AG09309 (cell line): ENCODE measurements at places on chromosomes 12 and 14.

DNA sequence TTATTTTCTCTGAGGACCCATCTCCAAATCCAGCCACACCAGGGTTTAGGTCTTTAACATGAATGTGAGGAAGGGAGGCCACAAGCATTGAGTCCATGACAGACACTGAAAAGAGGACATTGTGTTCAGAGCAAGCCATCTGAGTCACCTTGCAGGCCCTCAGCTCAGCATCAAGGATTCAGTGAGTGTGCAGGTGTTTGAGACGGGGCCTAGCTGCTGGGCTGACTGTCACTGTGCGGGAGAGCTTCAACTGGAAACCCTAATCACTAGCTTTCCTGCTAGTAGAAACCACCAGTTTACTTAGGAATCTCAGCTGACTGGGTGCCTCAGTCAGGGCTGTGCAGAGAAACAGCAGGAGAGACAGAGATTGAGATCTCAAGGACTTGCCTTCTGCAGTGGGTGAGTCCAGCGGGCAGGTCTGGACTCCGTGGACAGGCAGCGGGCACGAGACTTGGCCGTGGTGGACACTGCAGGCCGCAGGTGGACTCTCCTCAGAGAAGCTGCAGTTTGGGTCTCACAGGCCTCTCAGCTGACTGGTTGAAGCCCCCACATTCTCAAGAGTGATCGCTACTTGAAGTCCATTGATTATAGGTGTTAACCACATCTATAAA, 86.1 kb upstream of the DYNC1H1 start:
- DNase-seq = no peak

DNA sequence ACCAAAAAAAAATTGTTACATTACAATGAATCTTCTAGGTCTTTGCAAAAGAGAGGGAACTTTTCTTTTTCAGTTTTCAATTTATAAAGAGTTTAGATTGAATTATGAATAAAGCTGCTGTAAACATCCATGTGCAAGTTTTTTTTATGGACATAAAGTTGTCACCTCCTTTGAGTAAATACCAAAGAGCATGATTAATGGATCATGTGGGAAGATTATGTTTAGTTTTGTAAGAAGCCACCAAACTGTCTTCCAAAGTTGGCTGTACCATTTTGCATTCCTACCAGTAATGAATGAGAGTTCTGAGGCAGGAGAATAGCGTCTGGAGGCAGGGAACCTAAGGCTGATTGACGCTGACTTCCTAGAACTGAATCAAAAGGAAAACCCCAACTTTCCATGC, 30.2 kb downstream of the LEMD3 start:
- DNase-seq = no peak

- no peak for DNase-seq
Measured at GRCh38 chr14:95531969-95532368, 2.9 kb upstream of the GLRX5 start.

- no peak for DNase-seq
Measured at GRCh38 chr14:44162197-44162596, 344.9 kb downstream of the FSCB start.

DNA sequence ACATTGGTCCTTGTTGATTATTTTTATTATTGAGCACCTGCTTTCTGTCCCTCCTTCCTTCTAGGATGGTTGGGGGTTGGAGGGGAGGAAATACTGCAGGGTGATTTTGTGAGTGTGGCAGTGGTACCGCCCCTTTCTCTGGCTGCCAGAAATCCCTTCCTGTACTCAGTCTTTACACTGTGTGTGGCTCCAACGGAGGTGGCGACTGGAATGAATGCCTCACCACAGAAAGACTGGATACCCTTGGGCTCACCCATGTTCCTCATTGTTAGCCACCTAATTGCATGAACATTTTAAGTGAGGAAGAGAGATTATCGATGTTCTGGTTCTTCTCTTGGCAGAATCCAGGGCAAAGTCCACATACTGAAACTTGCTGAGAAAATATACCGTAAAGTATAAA, 272.0 kb upstream of the E2F7 start:
- DNase-seq = no peak

DNA sequence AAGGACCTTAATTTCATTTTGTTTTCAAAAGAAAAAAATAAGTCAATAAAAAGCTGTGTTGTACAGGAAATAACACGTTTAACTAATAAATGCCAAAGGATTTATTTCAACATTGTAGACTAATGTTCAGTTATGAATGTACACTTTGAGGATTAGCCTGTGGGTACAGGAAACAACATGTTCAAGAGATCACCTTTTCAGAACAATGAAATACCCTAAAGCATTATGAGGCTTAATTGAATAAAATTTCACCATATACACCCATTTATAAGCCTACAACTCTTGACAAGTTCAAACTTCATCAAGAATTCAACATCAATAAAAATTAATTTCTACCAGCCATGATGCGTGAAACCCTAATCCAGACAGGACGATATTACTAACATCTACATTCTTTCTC, 56.6 kb upstream of the SLC6A15 start:
- DNase-seq = no peak

DNA sequence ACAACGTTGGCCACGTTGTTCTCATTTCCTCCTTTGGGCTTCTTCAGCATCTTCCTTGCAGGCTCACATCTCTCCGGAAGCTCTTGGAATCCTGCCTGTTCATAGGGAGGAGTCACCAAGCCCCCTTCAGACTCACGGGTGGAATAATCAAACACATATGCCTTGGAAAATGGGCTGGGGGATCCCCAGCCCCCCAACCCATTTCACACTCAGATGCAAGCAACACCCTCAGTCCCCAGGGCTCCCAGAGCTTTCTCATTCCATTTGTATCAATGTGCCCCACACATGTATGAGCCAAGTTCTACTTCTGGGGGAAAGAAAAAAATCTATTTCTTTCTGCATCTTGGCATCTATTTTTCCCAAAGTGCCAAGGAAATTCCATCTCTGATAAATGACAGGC, 33.1 kb downstream of the WSCD2 start:
- DNase-seq = no peak

GRCh38 chr12:94558612-94559011, 91.7 kb downstream of the TMCC3 start:
- DNase-seq = no peak

DNA sequence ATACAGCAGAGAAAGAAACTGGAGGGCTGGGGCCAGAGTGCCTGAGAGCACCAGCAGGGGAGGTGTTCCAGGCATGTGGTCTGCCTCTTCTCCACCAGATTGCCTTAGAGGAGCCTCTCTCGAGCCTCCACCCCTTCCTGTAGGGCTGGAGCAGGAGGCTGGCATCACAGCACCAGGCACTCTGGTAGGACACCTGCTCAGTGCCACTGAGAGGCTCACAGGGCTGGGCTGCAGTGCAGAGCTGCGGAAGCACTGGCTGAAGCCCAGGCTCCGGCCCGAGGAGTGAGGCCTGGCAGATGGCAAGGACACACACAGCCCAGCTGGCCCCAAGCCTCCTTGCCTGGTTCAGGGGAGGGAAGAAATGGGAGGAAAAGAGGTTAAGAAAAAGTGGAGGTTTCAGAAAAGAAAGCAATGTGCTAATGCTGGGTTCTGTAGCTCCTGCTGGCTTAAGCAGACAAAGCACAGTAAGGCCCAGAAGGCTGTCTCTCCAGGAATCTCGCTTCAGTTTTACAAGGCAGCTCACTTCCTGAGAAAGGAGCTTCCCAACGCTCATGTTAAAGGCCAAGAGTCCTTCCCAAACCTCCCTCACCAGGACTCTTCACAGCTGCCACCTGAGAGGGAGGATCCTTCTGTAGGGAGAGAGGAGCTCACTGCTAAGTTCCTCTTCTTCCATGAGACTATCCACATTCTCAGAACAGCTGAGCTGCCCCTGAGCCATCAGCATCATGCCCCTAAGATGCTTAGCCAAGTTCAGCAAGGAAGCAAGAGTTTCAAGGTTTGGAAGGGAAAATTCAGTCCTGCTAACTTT, 23.8 kb downstream of the SPTB start:
- DNase-seq = no peak

DNA sequence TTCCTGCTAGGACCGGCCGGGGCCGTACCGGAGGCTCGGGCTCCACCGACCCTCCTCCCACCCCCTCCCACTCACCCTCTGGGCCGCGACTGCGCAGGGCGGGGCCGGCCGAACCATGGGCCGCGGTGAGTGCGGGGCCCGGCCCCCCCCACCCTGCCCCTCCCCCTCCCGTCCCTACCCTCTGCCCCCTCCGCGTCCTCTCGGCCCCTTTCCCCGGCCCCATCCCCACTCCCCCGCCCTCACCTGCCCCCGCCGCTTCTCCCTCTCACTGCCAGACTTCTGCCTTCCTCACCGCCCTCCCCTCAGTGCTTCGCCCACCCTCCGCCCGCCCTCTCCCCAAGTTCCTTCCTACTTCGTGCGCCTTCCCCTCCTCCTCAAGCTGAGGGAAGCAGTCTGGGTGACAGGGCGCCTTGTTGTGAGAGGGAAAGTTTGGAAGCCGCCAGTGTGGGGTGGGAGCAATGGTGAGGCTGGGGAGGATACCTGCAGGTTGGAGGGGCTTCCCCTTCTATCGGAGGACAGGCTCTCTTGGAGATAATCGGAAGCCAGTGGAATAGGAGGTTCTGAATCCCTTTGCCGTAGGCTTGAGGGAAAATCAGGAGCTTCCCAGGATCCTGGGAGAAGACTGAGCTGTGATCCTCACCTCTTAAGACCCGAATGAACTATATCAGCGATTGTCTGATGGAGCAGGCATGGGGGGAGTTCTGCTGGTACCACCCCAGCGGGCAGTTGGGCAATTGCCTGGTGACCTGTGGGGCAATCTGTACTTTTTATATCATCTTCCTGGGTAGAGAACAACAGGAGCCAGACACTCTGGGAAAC, 472 bp downstream of the MBD6 start:
- DNase-seq = no peak

GRCh38 chr14:105303949-105304348, 3.1 kb upstream of the BRF1 start:
- DNase-seq = no peak

DNA sequence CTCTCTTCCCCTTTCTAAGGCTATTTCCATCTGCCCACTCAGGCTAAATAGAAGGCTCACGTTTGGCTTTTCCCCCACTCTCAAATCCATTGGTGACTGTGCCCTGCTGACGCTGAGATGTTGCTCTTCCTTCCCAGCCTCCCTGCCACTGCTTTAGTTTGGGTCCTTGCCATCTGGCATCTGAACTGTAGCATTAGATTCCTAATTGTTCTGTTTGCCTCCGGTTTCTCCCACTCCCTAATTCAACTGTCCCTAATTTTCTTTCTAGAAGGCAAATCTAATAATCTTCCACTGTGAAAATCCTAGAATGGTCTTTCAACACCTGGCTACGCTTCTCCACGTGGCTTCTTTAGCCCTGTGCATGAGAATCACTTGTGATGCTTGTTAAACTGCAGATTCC, 37.6 kb upstream of the SMOC1 start:
- DNase-seq = no peak

GRCh38 chr12:68364893-68365725, 32.9 kb upstream of the MDM1 start:
- DNase-seq = peak; percentile 99

- DNase-seq = no peak
Measured at GRCh38 chr12:11954181-11954580, 116.6 kb upstream of the BCL2L14 start.

DNA sequence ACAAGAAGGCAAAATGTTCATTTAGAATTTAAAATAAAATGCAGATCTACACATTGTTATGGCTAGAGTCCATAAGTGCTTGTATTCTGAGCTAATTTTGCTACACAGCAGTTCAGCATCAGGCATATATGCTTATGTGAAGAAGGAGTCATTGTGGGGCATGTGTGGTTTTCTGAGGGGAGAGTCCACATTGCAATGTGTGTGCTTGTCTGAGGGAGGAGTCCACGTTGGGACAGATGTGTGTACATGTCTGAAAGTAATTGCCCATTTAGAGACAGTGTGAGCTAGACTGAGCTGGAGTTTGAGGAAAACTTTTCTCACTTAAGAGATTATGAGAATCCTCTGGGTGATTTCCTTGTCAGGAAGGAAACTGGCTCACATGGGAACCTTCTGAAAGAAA, 767.9 kb downstream of the TMEM121 start:
- DNase-seq = no peak

DNA sequence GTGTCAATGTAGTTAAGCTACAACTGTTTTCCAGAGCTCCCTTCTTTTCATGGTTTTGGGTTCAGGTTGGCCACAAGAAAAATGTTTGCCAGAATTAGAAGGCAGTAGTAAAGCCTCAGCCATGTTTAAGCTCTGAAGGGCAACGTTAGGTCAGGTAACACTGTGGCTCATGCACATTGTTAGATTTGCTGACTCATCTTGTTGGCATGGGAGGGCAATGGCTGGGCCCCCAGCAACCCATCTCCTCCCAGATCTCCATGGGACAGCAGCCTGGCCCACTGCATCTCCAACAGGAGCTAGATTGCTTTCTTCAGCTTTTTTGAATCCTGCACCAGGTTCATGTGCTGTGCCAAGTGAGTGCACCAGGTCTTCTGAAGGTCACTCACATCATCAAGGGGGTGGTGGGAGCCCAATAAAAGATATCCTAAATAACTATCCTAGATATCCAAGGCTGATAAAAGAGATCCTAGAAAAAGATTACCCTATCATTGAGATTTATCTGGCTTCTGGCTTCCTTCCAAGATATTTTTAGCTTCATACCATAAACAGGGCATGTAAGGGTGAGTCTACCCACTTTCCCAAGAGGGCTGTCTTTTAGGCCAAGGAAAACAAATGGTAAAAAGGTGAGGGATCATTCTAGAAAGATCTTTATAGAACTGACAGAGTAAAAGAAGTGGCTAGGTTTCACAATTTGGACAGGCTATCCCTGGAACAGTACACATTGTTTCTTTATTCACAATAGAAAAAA, 28.9 kb downstream of the PTGER2 start:
- DNase-seq = no peak
